ENCODE measurements at places on chromosomes 11 and 22. TPM values are rescaled to one million over a fixed set of nuclear protein-coding genes. Genes with fewer than 3 reads are reported as not detected.
A peak's percentile ranks its signal among the peaks of the same experiment; 100 is the strongest.

EFEMP2 gene
- 81.9 TPM for total RNA-seq

SPI1 gene
- not detected for total RNA-seq

TPP1 gene
- total RNA-seq: 221 TPM

NXPE2 gene
- total RNA-seq: not detected

GRAMD1B gene
- total RNA-seq: 6.9 TPM

DNA sequence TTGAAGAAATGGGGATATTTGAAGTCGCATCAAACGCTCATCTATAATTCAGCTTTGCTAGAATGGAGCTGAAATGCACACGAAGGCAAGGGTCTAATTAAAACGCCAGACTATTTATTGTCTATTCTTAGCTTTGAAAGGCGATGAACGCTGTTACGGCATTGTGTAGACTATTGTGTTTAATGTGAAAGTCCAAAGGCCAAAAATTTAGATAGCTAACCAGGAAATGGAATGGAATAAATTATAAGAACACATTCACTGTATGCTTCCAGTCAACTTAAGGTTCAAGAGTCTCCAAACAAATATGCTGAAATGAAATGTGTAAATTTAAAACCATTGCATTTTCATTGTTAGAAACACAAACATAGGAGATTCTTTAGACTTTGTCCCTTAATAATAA lies 186.2 kb downstream of the CWF19L2 start:
- no peak for DNase-seq

- no peak for DNase-seq
Measured at GRCh38 chr11:61538636-61538961, 30.1 kb downstream of the LRRC10B start.

GRCh38 chr11:128342511-128343134 lies 244.7 kb downstream of the ETS1 start:
- DNase-seq: peak; percentile 88

GRCh38 chr11:12070446-12071267 lies 39.7 kb upstream of the MICAL2 start:
- DNase-seq: no peak

DNA sequence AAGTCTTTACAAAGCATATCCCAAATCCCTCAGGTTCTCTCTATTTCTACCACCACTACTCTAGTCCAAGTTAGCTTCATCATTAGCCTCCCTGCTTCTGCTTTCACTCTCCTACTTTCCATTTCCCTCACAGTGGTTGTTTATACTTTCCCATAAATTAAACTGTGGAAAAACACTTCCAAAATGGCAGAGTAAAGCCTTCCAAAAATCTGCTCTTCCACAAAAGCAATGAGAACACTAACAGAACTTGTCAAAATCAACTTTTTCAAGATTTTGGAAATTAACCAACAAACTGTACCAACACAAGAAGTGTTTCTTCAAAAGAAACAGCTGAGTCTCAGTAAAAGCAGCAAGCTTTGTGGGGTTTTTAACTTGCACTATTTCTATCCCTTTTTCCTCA lies 71.8 kb downstream of the TTC28 start:
- DNase-seq: no peak

DNA sequence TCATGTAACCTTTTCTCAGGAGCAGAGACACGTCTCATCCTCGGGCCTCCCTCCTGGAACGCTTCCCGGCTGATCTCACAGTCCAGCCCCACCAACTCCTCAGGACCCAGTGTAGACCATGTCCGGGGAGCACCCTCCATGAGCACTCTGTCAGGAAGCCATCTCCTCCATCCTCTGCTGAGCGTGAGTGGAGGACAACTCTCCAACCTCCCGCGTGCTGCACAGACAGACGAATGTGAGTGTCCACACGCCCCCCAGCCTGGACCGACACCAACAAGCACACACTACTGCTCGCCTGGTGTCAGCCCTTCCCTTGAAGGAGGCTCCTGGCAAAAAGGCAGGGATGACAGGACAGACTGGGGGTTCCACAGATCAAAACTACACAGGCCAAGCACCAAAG lies 86.6 kb downstream of the SHANK2 start:
- DNase-seq: no peak

GRCh38 chr11:123562158-123562557 lies 92.3 kb downstream of the SCN3B start:
- no peak for DNase-seq

Data from glomerular endothelial cell (primary cell).